ENCODE measurements at places on chromosomes 12 and 14. TPM values are rescaled to one million over a fixed set of nuclear protein-coding genes. Genes with fewer than 3 reads are reported as not detected.

GRCh38 chr12:50326590-50327284, 43.4 kb upstream of the LIMA1 start:
- ATAC-seq = peak; percentile 65

The HIGD1C gene
- total RNA-seq = not detected

GRCh38 chr14:96083667-96084320, 44.6 kb downstream of the C14orf132 start:
- ATAC-seq = peak; percentile 13

DNA sequence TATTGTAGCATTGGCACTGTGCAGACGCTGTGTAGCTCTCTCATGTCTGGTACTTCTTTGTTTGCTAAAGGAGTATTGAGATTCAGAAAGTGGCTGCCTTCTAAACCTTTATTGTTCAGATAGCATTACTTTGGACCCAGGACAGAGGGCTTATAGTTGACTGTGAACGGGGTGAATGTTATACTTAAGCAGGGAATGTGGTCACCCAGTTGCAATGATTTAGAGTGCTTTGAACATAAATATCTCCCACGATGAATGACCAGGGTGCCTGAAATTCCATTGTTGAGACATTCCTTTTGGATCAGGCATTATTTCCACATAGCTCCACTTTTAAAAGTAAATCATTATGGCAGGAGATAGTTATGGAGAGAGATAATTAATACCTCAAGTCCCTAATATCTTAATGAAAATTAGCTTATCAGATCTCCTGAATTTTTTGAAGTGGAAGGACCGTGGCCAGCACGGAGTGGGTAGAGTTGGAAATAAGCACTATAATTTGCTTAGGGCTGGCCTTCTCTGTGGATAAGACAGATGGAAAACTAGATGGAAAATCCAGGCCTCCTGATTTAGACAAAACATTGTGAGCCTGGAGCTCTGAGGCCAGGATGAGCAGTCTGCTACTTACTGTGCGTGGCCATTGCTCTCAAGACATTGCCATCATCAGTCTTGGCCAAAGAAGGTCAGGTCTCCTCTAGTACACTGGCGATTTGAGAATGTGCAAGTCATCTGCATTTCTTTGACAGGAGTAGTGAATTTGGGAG, 114.5 kb downstream of the ETV6 start:
- ATAC-seq = peak; percentile 45

The RAB21 gene
- total RNA-seq = 52.6 TPM

DNA sequence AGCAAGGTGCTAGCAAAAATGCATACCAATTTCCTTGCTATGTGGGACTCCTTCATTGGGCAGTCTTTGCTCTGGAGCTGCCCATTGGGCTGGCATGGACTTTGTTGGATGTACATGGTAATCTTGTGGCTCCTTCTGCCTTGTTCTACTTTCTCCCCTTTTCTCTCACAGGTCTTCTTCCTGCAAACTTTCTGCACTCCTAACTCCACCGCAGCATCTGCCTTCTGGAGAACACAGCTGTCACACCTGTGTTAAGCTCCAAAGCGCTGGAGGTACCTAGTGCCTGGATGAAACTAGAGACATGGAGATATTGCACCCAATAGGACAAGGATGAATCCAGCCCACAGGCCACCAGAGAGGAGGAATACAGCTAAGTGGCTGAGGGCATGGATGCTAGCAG, 60.7 kb upstream of the CCND2 start:
- ATAC-seq = no peak

DNA sequence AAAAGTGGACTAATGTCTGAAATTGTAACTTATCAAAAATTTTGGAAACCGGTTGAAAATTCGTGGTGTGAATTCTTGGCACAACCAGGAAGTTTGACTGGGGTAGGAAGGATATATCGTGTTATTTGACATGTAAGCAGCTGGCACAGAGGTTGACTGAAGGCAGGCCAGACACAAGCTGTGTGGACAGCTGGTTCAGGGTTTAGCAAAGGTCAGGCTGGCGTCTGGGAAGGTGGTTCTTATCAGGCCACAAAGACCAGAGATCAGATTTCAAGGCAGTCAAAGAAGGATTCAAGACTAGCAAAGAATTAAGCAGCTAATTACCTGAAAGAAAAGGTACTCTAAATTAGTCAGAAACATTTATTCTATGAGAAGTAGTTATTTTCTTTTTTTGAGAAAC, 450.2 kb upstream of the MDGA2 start:
- no peak for ATAC-seq

DNA sequence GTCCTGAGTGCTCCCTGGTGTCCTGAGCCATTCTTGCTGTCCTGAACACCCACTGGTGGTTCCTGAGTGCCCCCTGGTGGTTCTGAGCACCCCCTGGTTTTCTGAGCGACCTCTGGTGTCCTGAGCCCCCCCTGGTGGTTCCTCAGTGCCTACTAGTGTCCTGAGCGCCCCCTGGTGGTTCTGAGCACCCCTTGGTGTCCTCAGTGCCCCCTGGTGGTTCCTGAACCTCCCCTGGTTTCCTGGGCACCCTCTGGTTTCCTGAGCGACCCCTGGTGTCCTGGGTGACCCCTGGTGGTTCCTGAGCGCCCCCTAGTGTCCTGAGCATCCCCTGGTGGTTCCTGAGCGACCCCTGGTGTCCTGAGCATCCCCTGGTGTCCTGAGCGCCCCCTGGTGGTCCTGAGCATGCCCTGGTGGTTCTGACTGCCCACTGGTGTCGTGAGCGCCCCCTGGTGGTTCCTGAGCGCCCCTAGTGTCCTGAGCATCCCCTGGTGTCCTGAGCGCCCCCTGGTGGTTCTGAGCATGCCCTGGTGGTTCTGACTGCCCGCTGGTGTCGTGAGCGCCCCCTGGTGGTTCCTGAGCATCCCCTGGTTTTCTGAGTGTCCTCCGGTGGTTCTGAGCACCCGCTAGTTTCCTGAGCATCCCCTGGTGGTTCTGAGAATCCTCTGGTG, 473.1 kb downstream of the TMEM121 start:
- no peak for ATAC-seq

The PRORP gene
- 25.7 TPM for total RNA-seq

DNA sequence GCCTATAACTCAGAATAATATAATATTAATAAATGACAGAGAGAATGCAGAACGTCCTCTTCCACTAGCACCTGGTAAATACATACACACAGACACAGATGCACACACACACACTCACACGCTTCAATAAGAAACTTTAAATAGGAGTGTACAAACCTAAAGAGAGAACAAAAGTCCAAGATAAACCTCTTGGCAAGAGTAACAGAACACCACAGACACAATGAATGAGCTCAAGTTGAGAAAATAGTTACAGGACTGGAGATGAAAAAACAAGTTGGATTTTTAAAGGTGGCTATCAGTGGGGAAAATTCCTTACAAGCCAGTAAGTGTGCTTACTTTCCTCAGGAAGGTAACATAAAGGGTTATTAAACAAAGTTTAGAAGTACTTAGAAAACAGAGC, 35.2 kb downstream of the CRY1 start:
- no peak for ATAC-seq

The POLE2 gene
- 4.6 TPM for total RNA-seq

GRCh38 chr12:122080149-122081082, 1.9 kb downstream of the MLXIP start:
- ATAC-seq = peak; percentile 1

DNA sequence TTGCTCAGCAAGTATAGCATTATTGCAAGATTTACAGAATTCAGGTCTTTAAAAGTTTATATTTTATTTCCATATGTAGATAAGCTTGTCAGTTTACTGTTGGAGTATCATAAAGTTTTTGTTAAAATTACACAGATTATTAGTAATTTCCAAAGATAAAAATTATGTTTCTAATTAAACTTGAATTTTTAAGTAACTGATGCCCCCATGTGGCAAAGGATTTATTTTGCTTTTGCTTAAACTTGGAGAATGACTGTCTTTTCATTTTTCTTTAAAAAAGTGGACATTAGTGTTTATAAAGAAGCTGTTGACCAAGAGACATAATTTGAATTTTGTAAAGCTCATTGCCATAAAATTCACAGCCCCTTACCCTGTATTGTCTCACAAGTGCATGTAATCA, 45.8 kb downstream of the ETNK1 start:
- no peak for ATAC-seq

DNA sequence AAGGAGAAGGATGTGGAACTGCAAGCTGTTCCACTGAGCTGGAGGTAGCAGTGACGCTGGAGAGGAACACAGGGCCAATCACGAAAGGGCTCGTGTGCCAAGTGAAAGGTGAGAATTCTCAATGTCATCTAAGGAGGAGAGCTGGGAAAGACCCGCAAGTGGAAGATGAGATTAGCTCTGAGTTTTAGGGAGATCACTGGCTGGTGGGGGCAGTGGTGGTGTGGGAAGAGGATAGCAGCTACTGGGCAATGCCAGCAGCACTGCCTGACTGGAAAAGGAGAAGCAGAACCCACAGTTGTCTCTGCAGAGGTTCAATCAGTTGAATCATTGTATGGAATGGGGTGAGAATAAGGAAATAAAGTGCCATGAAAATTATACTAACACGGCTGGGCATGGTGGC, 27.8 kb downstream of the SLC25A47 start:
- no peak for ATAC-seq

The GALNT6 gene
- total RNA-seq = 91.6 TPM

The KRT82 gene
- not detected for total RNA-seq

DNA sequence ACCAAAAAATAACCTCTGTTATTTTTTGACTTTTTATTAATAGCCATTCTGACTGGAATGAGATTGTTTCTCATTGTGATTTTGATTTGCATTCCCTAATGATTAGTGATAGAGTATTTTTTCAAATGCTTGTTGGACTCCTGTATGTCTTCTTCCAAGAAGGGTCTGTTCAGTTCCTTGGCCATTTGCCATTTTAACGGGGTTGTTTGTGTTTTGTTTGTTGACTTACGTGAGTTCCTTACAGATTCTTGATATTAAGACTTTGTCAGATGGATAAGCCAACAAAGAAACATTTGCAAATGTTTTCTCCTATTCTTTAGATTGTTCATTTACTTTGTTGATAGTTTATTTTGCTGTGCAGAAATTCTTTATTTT, 651.6 kb upstream of the LRFN5 start:
- no peak for ATAC-seq

DNA sequence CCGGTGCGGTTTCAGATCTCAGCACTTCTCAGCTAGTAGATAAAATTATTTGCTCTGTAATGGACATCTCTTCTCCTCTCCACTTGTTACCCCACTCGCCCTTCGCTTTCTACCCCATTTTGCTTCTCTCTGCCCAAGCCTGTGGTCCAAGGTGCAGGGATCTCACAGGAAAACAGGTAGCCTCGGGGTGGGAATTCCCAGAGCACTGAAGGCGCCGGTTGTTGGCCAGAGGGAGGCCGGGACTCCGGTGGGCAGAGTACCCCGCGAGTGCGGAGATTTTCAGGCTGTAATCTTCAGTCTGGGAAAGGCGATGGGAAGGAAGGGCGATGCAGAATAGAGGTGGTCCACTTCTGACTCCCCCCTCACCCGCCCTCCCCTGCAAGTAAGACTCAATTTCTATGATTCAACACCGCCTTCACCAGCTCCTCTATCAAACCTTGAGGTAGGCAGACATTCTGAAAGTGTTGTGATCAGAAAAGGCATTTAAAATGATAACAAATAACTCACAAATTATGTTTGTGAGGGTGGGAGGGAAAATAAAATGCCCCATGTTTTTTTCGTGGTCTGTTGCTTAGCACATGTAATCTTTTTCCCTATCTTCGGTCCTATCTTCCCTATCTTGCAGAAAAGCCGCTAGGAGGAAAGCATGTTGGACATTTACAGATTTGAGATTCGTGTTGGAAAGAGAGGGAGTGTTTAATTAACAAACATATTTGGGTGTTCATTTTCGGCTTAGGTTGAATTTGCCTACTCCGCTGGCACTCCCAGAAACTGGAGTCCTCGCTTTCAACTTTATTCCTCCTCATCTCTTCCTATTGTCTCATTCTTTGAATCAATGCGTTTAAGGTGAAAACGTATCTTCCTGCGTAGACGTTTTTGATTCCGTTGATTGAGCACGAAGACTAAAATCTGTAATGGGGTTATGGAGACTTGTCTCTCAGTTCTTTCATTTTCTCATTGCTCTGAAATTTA, 8.5 kb downstream of the FOXG1 start:
- peak; percentile 43 for ATAC-seq

DNA sequence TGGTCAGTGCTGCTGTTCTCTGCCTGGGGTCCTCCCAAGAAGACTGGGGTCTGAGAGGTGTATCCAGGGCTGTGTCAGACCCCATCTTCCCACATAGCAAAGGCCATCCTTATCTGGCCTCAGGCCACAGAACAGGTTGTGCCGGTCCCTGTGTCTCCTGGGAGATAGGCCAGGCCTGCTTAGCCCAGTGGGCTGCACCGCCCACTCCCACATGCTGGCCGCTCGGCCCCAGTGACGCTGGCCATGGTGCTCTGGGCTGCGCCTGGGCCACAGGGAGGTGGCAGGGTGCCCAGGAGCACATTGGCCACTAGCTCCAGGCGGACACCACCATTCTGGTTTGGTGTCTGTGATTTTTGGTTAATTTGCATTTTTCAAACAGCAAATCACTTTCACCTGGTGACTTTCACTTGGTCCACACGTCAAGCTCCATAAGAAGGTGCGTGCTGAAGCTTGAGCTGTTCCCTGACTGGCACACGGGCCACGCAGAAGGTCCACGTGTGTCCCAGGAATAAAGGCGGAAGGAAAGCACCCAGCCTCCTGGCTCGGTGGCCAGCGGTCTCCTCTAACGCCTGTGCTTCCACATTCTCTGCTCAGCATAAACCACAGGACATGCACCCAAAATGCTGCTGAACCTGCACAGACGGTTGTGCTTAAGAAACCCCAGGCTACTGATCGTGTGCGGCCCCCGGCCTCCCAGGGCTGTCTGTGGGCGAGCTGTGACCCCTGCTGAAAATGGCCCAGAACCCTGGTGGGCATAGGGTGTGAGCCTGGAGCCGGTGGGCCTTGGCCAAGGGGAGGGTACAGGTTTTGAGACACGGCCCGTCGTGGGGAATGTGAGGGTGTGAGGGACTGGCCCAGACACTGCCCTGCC, 4.6 kb downstream of the FBRSL1 start:
- no peak for ATAC-seq

GRCh38 chr14:55689981-55690871, 110.2 kb downstream of the KTN1 start:
- ATAC-seq = no peak

GRCh38 chr12:124420996-124421674, 126.2 kb downstream of the RFLNA start:
- ATAC-seq = no peak

The PHETA1 gene
- 6.1 TPM for total RNA-seq

- no peak for ATAC-seq
These were observed 3.1 kb upstream of the MDM2 start for GRCh38 chr12:68804657-68805591.

The PLEKHD1 gene
- 1.4 TPM for total RNA-seq

- no peak for ATAC-seq
These were observed 52.0 kb downstream of the CRACR2A start for GRCh38 chr12:3700861-3701260.

The SIRT4 gene
- total RNA-seq = 2.1 TPM

- ATAC-seq = no peak
These were observed 218.6 kb upstream of the SLC38A2 start for GRCh38 chr12:46590991-46591703.

The TAS2R7 gene
- total RNA-seq = not detected

- no peak for ATAC-seq
These were observed 1044.8 kb downstream of the BCL11B start for GRCh38 chr14:98227000-98227726.

The HCFC2 gene
- 11.7 TPM for total RNA-seq

GRCh38 chr12:188910-189621, 24.9 kb downstream of the SLC6A12 start:
- ATAC-seq = peak; percentile 94

GRCh38 chr12:94743174-94743573, 92.8 kb upstream of the TMCC3 start:
- no peak for ATAC-seq

All from motor neuron (in vitro differentiated cells).